ENCODE measurements at places on chromosomes 13 and 19.
A peak's percentile ranks its signal among the peaks of the same experiment; 100 is the strongest.

- DNase-seq, result no peak
Measured at GRCh38 chr19:45074744-45075300, 1.5 kb downstream of the ZNF296 start.

DNA sequence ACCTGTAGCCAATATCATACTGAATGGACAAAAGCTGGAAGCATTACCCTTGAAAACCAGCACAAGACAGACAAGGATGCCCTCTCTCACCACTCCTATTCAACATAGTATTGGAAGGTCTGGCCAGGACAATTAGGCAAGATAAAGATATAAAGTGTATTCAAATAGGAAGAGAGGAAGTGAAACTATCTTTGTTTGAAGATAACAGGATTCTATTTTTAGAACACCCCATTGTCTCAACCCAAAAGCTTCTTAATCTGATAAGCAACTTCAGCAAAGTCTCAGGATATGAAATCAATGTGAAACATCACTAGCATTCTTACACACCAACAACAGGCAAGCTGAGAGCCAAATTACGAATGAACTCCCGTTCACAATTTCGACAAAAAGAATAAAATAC lies 17.8 kb upstream of the CCNA1 start:
- DNase-seq, result no peak

DNA sequence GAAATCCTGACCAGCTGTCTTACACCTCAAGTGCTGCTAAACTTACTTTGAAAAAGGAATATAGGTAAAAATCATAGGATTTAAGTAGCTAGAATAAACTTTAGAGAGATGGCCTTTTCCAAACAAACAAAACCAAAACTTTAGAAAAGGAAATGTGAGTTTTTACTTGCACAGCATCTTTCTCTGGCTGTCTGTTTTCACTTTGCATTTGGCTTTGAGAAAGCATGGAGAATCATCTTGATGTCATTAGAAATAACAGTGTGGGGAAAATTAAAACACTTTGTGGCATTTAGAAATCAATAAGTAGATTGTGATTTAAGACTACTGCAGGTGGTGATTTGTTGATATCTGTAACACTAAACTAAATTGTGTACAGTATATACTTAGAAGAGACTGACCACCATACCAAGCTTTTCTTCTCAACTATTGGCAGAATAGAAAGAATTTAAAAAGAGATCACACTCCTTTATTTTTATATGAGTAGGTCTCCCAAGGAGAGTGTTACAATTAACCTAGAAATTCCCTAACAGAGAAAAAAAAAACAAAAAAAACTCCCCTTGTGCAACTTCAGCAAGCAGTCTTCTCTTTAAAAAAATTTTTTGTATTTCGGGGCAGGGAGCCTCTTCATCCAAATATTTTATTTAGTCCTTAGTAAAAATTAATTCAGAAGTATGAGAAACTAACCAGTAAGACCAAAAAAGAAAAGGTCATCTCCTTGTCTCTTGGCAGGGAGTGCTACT lies 6.1 kb downstream of the WDFY2 start:
- DNase-seq, result no peak

DNA sequence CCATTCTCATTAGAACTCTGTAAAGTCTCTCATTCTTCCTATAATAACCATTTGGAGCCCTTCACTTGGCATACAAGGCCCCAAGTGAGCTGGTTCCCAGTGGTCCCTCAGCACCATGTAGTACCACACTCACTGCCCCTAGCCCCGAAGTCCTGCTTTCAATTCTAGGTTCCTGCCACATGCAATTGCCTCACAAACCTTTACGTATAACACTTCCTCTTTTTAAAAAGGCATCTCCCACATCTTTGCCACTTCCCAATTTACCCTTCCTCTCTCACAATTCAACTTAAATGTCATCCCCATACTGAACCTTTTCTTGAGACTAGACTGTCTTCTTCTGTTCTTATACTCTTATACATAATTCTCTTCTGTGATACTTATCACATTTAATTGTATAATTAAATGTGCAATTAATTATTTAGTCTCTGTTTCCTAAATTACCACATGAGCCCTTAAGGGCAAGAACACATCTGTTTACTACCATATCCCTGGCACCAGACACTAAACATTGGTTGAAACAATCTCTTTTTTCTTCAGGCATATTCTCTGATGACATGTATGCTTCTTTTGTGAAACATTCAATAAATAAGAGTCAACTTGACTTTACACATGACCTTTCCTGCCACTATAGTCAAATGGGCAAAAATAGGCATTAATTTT lies 304.0 kb downstream of the SPRY2 start:
- DNase-seq, result peak; percentile 22

DNA sequence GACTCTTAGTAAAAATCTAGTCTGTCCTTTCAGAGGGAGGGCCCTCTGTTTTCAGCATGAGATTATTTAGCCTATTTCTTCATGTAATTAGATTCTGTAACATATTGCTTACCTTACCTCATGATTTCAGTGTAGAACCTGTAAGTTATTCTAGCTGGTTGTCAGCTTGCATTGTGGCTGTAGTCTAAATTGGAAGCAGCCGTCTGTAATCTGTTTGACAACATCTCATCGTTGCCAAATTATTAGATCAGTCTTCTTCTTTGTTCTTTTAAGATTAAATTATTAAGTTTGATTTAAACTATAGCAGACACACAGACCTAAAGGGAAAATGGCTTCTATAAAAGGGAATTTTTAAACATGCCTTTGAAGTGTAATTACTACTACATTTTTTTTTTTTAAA lies 34.8 kb downstream of the SLAIN1 start:
- no peak for DNase-seq

- no peak for DNase-seq
Measured at GRCh38 chr19:41530761-41531301, 45.1 kb upstream of the CEACAM21 start.

- peak; percentile 96 for DNase-seq
Measured at GRCh38 chr19:8321067-8321985, at the start of the genes NDUFA7 and RPS28. TSS of gene NDUFA7 (minus strand) at chr19:8321375. CDS start at chr19:8321358, 17 bp downstream. TSS of gene RPS28 (plus strand) at chr19:8321496. CDS start at chr19:8321531, 35 bp downstream.

DNA sequence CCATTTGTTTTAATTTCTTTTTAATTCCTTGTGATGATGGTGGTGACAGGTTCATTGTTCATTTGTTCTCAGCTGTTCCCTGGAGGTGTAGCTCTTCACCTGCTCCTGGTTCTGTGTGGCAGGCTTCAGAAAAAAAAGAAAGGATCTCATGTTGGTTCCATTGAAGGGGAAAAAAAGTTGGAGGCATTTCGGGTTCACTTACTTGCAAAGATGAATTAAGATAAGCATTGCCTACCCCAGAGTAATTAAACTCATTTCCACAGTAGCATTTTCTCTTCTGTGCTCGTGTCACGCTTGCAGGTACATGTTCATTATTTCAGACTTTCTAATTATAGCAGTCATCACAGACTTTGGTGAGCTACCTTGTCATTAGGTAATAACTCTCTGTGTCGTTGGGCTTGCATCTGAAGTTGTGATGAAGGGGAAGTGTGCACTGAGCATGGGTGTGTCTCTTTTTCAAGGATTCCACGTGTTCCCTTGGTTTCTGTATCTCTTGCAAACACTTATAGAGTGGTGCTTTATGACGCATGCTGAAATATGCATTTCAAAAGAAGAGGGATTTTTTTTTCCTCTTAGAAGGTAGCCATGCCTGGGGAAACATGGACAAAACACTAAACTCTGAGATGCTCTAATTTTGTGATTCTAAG lies 69.1 kb downstream of the MTUS2 start:
- no peak for DNase-seq

DNA sequence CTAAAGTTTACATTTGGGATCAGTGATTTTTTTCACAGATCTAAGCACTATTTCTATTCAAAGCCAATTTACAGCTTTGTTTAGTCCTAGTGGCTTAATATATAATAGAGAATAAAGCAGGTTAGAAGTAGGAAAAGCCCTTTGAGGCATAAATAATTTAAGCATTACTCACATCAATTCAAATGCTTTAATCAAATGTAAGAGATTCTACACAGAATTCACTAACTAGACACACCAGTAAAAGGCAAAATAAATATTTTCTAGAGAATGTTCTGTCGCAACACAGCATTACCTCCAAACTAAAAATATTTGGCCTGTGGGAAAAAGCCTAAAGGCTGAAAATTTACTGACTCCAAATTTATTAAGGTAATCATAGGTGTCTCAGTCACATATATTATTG lies 31.3 kb downstream of the KCTD12 start:
- DNase-seq, result no peak

GRCh38 chr13:40152145-40152544 lies 496.7 kb downstream of the COG6 start:
- DNase-seq, result no peak

DNA sequence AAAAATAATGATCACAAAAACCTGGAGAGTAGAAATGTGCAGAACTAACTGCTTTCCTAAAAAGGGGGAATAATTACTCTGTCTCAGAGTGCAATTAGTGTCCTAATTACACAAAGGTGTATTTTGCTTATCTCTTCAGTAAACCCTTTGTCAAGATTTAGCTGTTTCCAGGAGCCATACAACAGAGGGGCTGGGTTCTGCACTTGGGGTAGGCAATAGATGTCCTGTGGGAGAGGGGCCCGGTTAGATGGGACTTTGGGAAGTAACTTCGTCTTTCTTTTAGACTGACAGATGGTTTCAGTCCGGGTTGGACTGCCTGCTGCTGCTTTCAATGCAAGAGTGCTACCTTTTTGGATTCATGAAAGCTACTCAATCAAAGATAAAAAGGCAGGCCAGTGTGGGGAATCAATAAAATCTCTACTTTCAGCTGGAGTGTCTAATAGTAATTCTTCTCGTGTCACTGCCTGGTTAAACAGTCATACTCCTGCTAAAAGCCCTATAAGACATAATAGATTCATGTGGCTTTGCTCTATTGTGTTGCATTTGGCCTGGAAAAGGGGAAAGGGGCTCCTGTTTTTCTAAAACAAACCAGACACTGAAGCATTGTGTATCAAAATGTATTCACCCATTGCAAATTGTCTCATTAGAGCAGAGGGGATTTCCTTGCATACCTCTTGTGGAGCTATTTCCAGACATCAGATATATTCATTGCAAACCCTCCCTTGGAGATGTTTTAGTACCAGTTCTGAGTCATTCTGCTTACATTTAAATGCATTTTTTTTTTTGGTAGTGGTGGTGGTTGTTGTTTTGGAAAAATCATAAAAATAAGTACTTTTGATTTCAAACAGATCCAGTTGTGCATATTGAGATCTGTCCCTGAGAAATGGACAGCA lies 83.3 kb upstream of the PCDH8 start:
- no peak for DNase-seq

GRCh38 chr13:28477709-28477973 lies 17.3 kb downstream of the FLT1 start:
- DNase-seq, result no peak

- no peak for DNase-seq
Measured at GRCh38 chr13:103140001-103140671, 73.9 kb upstream of the SLC10A2 start.

DNA sequence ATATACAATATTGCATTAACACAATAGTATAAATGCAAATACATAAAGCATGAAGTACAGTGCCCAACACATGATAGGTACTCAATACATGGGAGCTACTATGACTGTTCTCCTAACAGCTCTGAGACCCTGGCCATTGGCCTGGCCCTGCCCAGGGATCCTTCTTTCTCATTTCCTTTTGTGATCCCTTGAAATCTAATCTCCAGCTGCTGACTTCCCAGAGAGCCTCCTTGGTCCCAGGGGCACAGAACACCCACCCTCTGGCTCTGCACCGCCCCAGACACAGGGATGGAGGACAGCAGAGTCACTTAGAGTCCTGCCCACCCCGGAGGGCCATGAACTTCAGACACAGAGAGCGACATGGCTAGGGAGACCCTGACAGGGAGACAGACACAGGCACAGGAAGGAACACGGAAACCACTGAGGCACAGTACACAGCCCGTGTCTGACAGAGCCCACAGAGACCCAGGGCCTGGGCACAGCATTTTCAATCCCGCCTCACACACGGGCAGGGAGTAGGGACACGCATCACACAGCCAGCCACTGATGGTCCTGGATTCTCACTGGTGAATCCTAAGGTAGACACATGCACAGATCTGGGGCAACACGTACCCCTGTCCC lies 4.2 kb upstream of the SYCN start:
- no peak for DNase-seq

DNA sequence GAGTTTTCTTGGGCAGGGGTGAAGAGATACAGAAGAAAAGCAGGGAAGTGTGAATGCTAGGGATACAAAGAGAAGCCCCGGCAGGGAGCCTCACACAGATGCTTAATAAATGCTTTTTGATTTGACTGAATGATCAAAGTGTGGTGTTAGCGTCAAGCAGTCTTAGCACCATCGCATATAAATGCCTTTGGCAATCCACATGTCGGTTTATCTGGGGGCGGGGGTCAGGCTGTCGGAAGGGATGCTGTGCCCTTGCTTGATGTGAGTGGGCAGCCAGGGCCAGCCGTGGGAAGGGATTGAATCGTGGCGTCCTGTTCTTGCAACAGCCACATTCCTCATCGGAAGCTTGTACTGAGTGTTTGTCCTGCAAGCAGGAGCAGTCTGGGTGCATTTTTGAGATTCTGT lies 173.1 kb downstream of the LACC1 start:
- DNase-seq, result no peak

GRCh38 chr13:38391341-38391740 lies 41.7 kb downstream of the UFM1 start:
- DNase-seq, result no peak

- DNase-seq, result no peak
Measured at GRCh38 chr13:59745392-59745788, 418.3 kb downstream of the DIAPH3 start.

DNA sequence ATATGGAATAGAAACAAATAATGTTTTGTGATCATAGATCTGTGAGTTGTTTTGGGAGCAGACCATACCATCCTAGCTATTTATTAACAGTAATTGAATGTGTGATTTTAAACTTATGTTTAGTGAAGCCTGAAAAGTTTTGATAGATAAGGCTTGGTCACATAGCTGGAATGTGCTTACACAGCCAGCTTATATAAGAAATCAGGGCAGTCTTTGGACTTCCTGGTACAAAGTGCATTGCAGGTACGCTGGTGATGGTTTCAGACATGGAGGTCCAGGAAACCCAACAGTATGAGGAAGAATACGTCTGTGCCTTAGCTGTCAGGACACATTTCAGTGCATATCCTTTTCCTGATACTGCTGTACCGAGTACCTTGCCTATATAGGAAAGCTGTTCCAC lies 2316.2 kb upstream of the PCDH20 start:
- DNase-seq, result no peak

DNA sequence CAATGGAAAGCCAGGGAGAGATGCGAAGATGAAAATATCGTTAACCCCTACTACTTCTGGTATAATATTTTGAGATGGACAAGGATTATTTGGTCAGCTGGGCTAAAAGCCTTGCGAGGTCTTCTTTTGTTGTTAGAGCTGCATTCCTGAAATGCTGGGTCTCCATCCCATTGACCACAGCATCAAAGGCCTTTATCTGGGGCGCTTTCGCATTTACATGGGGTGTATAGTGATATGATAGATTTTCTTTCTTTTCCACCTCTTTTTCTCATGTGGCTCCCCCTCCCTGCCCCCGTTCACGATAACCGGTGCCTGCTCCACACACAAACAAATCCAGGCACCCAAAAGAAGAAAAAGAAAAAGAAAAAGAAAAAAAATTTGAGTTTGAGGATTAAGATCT lies 77.5 kb downstream of the ZNF536 start:
- no peak for DNase-seq
